T-cell (primary cell): ENCODE measurements at places on chromosomes 5 and 9. TPM values are rescaled to one million over a fixed set of nuclear protein-coding genes. Genes with fewer than 3 reads are reported as not detected.

Gene FAM78A
- total RNA-seq, result 98.4 TPM

- no peak for DNase-seq
- no peaks in the 10 kb centered on the region for H3K36me3 ChIP-seq
- no peak overlapping the region for H3K4me3 ChIP-seq
- H3K4me1 ChIP-seq, result peaks cover 24% of the 10 kb centered on the region
- H3K27ac ChIP-seq, result peak overlapping the region; percentile 85
These were observed 1.7 kb downstream of the TUT7 start for GRCh38 chr9:86352440-86353077.

Gene HK3
- total RNA-seq, result 0.30 TPM

Gene SYNPO
- 0.09 TPM for total RNA-seq

- no peak overlapping the region for H3K27ac ChIP-seq
- no peak overlapping the region for H3K4me3 ChIP-seq
- DNase-seq, result no peak
- H3K4me1 ChIP-seq, result no peaks in the 10 kb centered on the region
- no peaks in the 10 kb centered on the region for H3K36me3 ChIP-seq
These were observed 326.7 kb downstream of the ASTN2 start for GRCh38 chr9:117088140-117088539.

DNA sequence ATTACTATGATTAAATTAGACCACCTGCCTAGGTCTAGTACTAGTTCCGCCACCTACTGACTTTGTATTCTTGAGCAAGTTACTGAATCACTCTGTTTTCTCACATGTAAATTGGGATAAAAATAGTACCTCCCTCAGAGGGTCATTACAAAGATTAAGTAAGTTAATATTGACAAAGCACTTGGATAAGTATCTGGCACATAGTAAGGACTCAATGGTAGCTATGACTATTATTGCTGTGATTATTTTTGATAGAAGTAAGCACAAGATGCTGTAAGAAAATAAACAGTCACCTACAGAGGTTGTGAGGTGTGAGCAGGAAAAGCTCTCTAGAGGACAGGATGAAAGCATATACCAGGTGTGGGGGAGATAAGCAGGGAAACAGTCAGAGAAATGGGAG, 173.1 kb upstream of the PAPPA start:
- DNase-seq, result no peak
- H3K36me3 ChIP-seq, result no peaks in the 10 kb centered on the region
- no peaks in the 10 kb centered on the region for H3K4me1 ChIP-seq
- no peaks in the 10 kb centered on the region for H3K27me3 ChIP-seq
